Smooth muscle cell of the umbilical artery (primary cell): ENCODE measurements at places on chromosomes 12 and 14. TPM values are rescaled to one million over a fixed set of nuclear protein-coding genes. Genes with fewer than 3 reads are reported as not detected.

The ANAPC5 gene
- 170 and 187 TPM in 2 replicates for total RNA-seq

The CAPZA3 gene
- not detected in 2 replicates for total RNA-seq

The GPR162 gene
- total RNA-seq, result 2.1 and 2.6 TPM in 2 replicates

The SERPINA10 gene
- total RNA-seq, result not detected in 2 replicates

The SYNDIG1L gene
- not detected in 2 replicates for total RNA-seq

The CMA1 gene
- not detected in 2 replicates for total RNA-seq

The RNF212B gene
- not detected in 2 replicates for total RNA-seq

The PRICKLE1 gene
- 6.2 and 13.7 TPM in 2 replicates for total RNA-seq

The RDH5 gene
- 3.3 and 12.2 TPM in 2 replicates for total RNA-seq

The RNFT2 gene
- total RNA-seq, result 2.7 and 5.7 TPM in 2 replicates

The TRHDE gene
- 49.7 and 78.4 TPM in 2 replicates for total RNA-seq

The BIN2 gene
- total RNA-seq, result not detected in 2 replicates

The TAS2R30 gene
- total RNA-seq, result 5.0 and 8.9 TPM in 2 replicates

The OR4E2 gene
- total RNA-seq, result not detected in 2 replicates

The PTPN21 gene
- total RNA-seq, result 9.2 and 18.2 TPM in 2 replicates

The NKX2-1 gene
- not detected in 2 replicates for total RNA-seq

The USP44 gene
- total RNA-seq, result under 0.01 TPM in 1 of 2 replicates, not detected in the other

The PRPF40B gene
- 11.6 and 12.5 TPM in 2 replicates for total RNA-seq

The PROX2 gene
- total RNA-seq, result not detected in 2 replicates

The LAG3 gene
- total RNA-seq, result 0.05 TPM in 1 of 2 replicates, not detected in the other

The KRT2 gene
- total RNA-seq, result not detected in 2 replicates

The CPNE6 gene
- not detected in 2 replicates for total RNA-seq

The NPAS3 gene
- under 0.01 and 0.32 TPM in 2 replicates for total RNA-seq

The MGAT2 gene
- 101 and 102 TPM in 2 replicates for total RNA-seq

The FLVCR2 gene
- 0.59 and 0.74 TPM in 2 replicates for total RNA-seq

The BLOC1S1 gene
- total RNA-seq, result 51.2 and 82.0 TPM in 2 replicates

The RBM19 gene
- 16.0 and 30.8 TPM in 2 replicates for total RNA-seq

The SPTB gene
- 0.05 TPM in 1 of 2 replicates, not detected in the other for total RNA-seq

The RD3L gene
- total RNA-seq, result not detected in 2 replicates

The AMN gene
- 0.14 and 0.30 TPM in 2 replicates for total RNA-seq

The TMEM132C gene
- not detected in 2 replicates for total RNA-seq
